ENCODE measurements at places on chromosomes 13 and 19.

DNA sequence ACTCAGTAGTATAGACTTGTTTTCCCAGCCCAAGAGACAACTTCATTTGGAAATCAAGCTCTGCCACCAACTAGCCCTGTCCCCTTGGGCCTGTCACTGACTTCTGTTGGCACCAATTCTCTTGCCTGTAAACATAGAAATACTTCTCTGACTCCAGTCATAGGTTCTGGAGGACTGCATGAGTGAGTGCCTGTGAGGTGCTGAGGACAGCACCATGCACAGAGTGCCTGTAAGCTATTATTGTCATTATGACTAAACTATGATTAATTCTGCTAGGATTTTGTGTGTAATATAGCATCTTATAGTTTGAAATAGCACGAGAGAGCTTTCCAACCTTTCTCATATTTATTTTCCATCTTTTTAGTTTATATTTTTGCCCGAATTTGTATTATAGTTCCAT lies 247.9 kb downstream of the MYO16 start:
- no peak for DNase-seq

DNA sequence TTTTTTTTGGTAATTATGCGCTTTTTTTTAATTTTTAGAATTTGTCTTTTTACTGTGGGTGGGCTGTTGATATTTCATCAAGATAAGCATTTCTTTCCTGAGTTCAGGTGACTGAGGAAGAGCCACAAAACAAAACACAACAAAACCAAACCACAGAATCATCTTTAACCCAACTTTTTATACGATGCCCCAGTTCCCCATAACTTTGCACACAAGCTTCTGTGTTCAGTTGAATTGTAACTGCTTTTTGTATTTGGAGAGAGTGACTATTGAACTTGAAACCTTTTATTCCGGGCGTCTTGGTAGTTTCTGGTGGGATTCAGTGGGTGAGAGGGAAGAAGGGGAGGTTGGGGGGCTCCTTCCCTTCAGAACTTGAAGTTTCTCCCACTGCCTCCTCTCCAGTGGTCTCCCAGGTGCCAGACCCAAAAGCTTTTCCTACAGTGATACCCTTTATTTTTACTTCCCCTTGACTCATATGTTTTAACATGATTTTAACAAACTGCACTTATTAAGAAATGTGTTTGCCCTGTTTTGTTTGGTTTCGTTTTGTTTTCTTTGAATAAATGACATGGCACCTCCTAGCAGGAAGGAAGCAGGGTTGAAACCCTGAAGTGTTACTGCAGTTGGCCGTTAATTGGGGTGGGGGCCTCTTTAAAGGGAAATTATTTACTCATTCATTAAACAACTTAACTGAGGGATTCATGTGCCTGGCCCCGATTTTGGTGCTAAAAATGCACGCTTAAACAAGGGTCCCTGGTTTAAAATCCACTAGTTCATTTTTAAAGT lies 2.7 kb upstream of the CCDC97 start:
- no peak for DNase-seq

GRCh38 chr13:72141855-72142519 lies 275.0 kb upstream of the DACH1 start:
- DNase-seq, result peak; percentile 3

DNA sequence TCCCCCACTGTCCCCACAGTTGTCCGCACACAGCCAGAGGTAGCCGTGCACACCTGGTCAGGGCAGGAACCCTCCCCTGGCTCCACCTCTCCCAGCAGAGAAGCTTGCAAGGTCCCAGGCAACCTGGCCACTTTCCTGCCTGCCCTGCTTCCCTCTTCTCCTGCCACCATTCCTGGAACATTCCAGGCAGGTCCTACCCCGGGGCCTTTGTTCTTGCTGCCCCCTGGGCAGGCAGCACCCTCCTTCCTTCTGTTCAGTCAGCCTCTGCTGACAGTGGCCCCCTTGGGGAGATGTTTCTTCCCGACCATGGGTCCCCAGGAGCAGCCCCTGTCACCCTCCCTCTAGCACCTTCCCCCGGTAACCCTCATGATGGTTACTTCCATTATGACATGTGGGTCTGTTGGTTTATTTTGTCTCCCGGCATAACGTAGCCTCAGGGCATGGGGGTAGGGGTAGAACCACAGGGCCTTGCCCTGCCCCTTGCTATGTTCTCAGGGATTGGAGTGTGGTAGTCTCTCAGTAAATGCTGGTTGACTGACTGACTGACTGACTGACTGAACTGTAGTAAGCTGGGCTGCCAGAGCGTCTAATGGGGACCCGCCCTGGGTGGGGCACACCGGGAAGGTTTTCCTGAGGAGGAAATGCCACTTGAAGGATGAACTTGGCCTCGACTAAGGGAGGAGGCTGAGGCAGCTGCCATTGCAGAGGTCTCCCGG lies 10.8 kb downstream of the PAK4 start:
- DNase-seq, result no peak

DNA sequence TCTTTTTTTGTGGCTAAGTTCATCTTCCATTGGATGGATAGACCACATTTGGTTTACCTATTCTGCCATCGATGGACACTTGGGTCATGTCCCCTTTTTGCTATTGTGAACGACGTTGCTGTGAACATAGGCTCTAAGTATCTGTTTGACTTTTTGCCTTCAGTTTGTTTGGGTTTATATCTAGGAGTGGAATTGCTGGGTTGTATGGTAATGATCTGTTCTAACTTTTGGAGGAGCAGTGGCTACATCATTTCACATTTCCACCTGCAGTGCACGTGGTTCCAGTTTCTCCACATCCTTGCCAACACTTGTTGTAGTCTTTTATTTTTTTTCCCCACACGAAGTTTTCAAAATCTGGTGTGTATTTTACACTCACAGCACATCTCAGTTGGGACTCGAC lies 21.7 kb downstream of the BICRA start:
- DNase-seq, result no peak

- no peak for DNase-seq
Observed at GRCh38 chr19:53982001-53982451, 9.4 kb upstream of the CACNG6 start.

DNA sequence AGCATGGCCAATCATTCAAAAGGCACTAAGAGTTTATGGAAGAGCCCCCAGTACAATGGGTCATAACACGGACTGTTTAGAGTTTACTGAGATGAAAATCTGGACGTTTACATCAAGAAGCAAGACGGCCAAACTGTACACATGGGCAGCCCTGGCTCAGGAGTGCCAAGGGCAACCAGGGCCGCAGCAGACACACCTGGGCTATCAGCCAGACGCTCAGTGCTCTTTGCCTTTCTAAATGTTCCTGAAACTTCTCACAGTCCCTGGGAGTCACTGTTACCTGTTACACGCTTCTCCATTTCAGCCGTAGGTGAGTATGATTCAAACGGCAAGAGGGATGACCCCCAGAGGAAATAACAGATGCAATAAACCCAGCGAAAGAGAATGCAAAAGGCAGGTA lies 64.5 kb downstream of the ABCC4 start:
- no peak for DNase-seq

DNA sequence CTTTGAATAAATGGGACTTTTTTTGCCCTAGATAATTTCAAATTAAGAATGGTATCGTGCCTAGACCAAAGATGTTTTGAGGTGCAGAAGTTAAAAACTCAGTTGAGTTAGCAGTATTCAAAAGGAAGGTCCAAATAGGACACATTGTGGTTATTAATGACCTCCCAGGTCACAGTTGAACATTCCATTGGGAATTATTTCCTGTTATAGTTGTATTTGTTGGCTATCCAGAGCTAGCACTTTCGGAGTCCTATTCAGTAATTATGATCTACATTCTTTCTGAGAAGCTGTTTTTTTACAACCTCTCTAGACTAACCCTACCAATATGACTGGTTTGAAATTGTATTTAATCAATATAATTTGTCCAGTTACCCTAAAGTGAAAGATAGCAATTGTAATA lies 83.7 kb downstream of the MAB21L1 start:
- DNase-seq, result no peak

DNA sequence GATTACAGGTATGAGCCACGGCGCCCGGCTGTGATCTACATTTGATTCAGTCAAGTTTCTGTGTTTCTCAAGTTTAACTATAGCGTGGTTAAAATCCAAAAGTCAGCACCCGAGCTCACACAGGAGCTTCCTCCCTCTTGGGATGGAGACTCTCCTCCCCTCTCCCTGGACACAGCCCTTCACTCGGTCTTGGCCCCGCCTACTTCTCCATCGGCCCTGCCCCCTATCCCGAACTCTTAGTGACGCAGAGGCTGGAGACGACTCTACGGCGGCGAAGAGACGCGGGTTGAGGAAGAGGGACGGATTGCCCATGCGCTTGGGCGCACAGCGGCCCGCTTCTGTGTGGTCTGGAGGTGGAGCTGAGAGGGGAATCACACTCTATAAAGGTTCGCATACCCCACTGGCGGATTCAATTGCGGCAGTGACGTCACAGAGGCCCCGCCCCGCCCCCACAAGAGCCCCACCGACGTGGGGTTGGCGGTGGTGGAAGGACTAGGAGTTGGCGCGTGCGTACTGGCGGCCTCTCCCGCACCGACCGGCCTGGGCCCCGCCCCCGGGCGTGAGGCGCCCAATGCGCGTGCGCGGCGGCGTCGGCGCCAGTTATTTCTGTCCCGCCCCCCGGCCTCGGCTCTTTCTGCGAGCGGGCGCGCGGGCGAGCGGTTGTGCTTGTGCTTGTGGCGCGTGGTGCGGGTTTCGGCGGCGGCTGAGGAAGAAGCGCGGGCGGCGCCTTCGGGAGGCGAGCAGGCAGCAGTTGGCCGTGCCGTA lies at the start of gene TRIM28:
Gene TRIM28 (plus strand): TSS at position 239 of the 765 bp plus-strand sequence. CDS start 694 bp downstream, outside the sequence.
- peak; percentile 99 for DNase-seq

GRCh38 chr13:42876270-42876714 lies 94.9 kb downstream of the FAM216B start:
- DNase-seq, result no peak

- no peak for DNase-seq
Observed at GRCh38 chr13:32042551-32042950, 11.0 kb downstream of the FRY start.

GRCh38 chr13:105679838-105680237 lies 855.6 kb downstream of the EFNB2 start:
- DNase-seq, result no peak

- DNase-seq, result no peak
Observed at GRCh38 chr19:30609656-30610270, 237.6 kb downstream of the ZNF536 start.

DNA sequence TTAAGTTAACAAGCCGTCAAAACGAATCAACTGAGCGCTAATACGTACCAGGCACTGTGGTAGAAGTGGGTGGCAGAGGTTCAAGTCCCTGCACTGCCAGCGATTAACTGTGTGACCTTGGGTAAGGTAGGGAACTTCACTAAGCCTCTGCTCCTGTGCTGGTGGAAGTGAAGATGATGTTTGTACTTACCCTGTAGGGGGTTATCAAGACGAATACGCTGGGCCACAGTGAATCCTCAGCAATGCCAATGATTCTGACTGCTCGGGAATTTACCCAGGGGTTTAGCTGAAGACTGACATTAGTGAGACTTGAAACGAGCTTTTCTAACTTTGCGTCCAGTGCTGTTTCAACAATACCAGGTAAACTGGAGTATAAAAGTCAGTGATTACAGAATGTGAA lies 305.3 kb downstream of the FGF9 start:
- DNase-seq, result no peak

DNA sequence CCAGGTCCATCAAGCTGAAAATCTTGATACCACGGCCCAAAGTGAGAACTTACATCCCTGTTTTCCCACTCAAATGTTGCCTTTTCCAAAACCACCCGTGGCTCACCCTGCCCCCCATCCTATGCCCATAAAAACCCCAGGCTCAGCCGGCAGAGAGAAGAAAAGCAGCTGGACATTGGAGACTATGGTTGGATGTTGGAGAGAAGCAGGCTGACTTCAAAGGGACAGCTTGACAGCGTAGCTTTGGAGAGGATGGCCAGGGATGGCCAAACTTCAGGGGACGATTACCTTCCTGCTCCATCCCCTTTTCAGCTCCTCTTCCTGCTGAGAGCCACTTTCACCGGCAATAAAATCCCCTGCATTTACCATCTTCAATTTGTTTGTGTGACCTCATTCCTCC lies 3.5 kb upstream of the ZNF792 start:
- DNase-seq, result no peak

DNA sequence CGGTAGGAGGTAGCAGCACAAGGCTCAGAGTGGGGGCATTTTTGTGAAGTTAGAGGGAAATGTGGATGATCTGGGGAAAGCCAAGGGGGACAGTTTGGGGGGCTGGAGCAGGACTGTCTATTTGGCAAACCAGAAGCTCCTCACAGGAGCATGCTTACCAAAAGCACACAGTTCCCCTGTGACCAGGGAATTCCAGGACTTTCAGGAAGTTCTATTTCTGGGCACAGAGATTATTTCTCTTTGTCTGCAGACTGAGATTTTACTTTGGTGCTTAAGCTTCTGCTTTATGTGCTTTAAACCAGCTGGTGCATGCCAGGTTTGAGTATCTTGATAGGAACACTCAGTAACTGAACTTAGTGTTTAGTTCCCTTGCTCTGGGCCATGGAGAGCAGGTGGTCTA lies 525.3 kb downstream of the DIAPH3 start:
- no peak for DNase-seq

- DNase-seq, result no peak
Observed at GRCh38 chr19:6047256-6047655, 63.0 kb downstream of the RFX2 start.

DNA sequence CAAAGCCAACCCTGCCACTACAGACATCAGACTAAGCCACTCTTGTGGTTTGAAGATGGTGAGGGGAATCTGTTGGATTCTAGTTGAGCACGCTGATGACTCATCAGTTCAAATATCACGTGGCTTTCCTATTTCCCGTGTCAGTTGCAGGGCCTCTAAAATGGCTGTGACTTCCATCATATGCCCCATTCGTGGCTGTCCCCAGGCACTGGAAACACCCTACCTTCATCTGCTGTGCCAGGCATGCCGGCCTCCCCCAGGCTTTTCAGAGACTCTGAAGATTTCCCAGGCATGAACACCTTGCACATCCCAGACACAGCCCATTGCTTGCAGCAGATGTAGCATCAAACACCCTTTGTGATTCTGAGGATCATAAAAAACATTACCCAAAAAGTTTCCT lies 659.9 kb downstream of the UQCRFS1 start:
- no peak for DNase-seq

DNA sequence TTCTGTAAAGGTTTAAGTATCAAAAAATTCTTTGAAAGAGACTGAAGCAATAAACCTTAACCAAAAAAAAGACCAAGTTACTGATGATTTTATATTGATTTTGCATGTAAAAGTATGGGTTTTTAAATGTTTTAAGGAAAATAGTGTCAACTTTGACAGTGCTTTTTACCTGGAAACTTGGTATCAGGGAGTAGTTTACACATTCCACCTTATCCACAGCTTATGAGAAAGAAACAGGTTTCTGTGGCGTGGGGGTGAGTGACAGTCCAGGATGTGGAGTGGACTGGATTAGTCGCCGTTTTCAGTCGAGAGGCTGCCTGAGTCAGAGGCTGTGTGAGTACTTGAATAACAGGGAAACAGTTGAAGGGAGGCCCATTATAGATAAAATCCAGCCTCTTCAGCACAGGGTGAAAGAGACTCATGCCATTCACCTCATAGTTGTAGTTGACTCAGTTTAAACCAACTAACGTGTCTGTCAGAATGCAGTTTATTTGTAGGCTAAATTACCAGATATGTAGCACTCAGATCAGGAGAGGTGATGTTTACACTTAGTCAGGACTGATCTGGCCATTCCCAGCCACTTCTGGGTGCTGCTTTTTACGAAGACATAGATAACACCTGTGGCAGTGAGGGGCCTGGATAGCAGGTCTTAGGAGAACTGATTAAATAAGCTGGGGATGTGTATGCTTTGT lies 595 bp upstream of the GPR183 start:
- DNase-seq, result peak; percentile 61
